ENCODE measurements at places on chromosomes 3 and 15.
A peak's percentile ranks its signal among the peaks of the same experiment; 100 is the strongest.

GRCh38 chr3:132205609-132206008 is 111.6 kb upstream of the ACP3 start:
- DNase-seq: no peak

DNA sequence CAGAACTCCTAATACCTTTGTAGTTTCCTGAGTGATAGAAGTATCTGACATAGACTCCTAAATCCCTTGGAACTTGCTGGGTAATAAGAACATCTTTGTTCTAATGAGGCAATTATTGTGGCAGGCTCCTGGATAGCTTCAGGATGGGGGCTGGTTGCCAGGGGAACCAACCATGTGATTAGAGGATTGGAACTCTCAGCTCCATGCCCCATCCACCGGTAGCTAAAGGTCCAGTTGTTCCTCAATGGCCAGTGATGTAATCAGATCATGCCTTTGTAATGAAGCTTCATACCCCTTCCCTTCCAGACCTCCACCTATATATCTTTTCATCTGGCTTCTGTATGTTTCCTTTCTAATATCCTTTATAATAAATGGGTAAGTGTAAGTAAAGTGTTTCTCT is 221.2 kb upstream of the ALCAM start:
- no peak for DNase-seq

GRCh38 chr3:124780356-124780755 is 50.1 kb downstream of the UMPS start:
- no peak for DNase-seq

GRCh38 chr3:100545371-100545770 is 53.0 kb downstream of the TMEM45A start:
- no peak for DNase-seq

- no peak for DNase-seq
Observed at GRCh38 chr3:123236902-123237301, 35.2 kb downstream of the SEC22A start.

- no peak for DNase-seq
Observed at GRCh38 chr15:100601617-100602063, 344 bp downstream of the LINS1 start.

DNA sequence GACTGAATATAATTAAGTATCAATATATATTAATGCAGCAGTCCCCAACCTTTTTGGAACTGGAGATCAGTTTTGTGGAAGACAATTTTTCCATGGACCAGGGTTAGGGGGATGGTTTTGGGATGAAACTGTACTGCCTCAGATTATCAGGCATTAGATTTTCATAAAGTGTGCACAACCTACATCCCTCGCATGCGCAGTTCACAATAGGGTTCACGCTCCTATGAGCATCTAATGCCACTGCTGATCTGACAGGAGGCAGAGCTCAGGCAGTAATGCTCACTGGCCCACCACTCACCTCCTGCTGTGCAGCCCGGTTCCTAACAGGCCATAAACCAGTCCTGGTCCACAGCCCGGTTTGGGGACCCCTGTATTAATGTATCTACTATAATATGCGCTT is 95.6 kb downstream of the ULK4 start:
- DNase-seq: no peak

DNA sequence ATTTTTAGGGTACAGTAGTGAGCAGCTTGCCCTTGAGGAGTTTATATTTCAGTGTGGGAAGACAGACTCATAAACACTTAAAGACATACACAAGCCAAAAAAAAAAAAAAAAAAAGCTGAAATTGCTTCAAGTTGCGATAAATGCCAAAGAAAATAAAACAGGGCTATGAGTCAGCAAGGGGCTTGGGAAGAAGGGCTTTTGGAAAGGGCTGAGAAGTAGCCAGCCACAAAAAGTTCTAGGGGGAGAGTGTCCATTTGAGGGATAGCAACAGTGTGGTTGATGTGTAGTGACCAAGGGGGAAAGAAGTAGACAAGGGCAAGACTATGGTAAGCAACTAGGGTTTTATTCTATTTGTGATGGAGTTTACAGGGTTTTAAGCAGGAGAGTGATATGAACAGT is 185.5 kb downstream of the ADAMTS9 start:
- no peak for DNase-seq

DNA sequence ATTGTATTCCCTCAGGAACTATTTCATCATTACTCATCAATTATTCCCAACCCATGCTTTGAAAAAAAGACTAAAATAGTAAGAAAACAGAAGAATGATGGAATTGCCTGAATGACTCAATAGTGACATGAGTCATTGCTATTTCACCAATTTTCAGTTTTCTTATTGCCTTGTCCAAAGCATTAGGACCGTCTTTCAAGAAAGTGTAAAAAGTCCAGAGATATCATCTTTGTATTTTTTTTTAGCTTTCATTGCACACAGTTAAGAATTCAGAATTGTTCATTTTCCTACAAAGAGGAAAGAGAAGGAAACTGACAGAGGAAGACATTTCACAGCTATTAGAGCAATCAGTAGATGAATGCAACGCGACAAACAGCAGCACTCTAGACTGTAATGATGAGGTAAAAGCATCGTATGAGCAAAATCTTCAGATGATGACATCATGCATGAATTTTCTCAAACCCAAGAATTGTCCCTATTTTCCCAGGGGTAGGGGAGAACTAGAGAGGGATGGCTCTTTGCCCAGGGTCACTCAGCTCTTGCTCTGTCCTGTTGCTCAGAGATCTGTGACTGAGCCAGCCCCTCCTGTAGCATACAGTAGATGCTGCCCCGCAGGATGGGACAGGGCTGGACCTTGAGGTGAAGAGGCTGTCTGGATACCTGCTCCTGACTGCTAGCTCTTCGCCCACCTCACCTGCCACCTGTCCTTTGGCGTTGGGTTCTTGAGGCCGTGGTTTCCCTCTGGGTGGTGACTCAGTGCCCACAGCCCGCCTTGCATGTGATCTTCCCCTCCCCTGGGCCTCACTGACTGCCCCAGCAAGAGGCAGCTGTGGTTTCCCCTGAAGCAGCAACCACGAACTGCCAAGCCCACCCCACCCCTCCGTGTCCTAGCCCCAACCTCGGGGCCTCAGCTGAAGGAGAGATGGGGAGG is 84.8 kb downstream of the PPCDC start:
- no peak for DNase-seq

DNA sequence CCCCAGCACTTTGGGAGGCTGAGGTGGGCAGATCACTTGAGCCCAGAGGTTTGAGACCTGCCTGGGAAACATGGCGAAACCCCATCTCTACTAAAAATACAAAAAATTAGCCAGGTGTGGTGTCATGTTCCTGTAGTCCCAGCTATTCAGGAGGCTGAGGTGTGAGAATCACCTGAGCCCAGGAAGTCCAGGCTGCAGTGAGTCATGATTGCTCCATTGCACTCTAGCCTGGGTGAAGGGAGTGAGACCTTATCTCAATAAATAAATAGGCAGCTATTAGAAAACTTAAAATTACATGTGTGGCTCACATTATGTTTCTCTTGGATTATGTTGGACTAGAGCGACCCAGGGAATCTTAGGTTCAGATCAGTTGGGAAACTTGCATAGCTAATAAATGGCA is 69.7 kb downstream of the RPLP1 start:
- DNase-seq: no peak

DNA sequence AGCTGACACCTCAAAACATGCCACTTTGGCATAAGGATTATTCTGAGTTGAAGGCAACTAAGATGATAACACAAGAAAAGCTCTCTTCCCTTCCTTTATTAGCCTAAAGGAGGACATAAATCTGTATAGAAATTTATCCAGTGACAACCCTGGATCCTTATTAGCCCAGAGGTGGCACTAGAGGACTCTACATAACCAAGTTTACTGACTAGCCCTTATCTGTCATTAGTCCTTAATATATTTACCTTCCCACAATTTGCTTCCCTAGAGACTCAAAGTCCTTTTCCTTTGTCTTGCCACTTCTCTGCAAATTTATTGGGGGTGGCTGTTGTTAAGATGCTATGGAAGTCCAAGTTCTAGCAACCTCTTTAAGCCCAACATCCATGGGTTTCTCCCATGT is 26.7 kb downstream of the CEP70 start:
- DNase-seq: no peak

DNA sequence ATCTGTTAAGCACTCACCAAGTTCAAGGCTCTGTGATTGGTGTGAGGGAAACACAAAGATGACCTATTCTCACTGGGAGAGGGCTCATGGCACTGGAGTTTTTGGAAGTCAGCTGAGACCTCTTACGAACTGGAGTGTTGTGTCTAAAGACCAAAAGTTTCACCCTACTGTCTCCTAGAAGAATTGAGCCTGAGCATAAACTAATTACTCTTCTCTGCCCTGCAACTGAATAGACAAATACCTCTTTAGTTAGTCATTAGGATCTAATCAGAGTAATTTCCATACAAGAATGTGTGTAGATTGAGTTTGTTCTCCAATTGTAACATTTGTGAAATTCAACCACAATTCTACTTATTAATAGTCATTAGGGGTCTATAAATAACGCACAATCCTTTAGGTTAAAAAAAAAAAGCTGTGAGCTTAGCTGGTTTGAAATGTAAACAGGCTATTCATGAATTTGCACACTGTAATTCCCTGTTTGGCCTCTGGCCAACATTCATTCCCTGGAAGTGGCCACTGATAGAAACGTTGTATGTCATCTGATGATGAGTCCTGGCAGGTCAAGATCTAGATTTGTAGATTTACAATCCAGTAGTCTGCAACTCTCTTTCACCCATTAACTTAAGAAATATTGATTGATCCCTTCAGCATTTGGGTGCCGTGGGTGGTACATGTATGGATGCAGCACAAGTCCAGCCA is 76.8 kb upstream of the SOX14 start:
- DNase-seq: no peak

GRCh38 chr3:16055606-16056211 is 118.8 kb upstream of the GALNT15 start:
- peak; percentile 20 for DNase-seq

DNA sequence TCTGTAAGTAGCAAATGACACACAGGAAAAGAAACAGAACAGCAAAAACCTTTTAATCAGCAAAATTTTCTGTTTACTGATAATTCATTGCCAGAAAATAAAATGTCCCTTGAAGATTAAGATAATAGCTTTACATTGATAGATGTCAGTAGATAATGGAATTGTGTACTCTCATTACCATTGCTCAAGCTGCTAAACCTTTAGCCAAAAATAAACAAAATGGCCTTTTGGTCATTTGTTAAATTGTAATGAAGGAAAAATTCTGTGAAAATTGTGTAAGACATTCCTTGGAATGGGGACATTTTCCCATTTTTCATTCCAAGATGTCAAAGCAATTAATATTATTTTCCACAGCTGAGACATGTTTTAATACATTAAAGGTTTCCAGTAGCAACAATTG is 189.8 kb downstream of the PLOD2 start:
- DNase-seq: peak; percentile 24

DNA sequence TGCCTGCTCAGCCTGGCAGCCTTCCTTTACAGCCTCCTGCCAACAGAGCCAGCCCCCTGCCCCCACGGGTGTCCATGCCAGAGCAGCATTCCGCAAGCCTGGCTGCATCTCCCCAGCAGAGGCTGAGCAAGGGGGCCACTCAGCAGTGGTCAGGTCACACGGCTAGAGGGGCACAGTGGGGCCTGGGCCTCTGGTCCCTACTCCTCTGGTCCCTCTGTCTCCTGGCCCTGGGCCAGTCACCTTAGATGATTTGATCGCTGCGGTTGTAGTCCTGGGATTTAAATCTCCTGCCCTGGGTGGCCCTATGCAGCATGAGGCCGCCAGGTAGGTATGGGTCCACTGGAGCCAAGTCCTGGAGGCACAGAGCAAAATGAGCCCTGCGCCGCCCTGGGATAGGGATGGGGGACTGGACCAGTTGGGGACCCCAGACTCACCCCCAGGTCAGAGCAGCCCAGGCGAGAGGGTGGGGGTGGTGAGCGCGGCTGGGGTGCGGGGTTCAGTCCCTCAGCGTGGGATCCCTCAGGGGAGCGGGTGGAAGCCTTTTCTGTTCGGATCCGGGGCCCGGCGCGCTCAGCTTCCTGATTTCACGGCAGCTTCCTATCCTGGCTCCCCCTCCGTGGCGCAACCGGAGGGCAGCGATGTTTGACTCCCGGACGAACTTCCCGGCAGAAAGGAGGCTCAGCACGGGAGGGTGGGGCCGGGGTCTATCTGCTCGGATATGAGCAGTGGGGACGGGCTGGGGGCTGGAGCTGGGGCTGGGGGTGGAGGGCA is at the start of gene ZBTB47:
Gene ZBTB47, plus strand, starts transcription at position 138 of the 771 bp plus-strand sequence. CDS start 4,659 bp downstream, outside the sequence.
- DNase-seq: peak; percentile 23

GRCh38 chr3:122325769-122326168 is 721 bp downstream of the CSTA start:
- DNase-seq: no peak

GRCh38 chr3:144629381-144629780 is 657.8 kb downstream of the DIPK2A start:
- DNase-seq: no peak

GRCh38 chr3:67576441-67576840 is 78.0 kb downstream of the SUCLG2 start:
- DNase-seq: no peak

- no peak for DNase-seq
Observed at GRCh38 chr3:131221731-131222130, 159.8 kb upstream of the NUDT16 start.

GRCh38 chr3:157129803-157130466 is 30.0 kb downstream of the CCNL1 start:
- DNase-seq: no peak

GRCh38 chr3:175702956-175703355 is 843.8 kb downstream of the NAALADL2 start:
- no peak for DNase-seq

- DNase-seq: no peak
Observed at GRCh38 chr3:186167646-186168395, 58.9 kb upstream of the ETV5 start.

DNA sequence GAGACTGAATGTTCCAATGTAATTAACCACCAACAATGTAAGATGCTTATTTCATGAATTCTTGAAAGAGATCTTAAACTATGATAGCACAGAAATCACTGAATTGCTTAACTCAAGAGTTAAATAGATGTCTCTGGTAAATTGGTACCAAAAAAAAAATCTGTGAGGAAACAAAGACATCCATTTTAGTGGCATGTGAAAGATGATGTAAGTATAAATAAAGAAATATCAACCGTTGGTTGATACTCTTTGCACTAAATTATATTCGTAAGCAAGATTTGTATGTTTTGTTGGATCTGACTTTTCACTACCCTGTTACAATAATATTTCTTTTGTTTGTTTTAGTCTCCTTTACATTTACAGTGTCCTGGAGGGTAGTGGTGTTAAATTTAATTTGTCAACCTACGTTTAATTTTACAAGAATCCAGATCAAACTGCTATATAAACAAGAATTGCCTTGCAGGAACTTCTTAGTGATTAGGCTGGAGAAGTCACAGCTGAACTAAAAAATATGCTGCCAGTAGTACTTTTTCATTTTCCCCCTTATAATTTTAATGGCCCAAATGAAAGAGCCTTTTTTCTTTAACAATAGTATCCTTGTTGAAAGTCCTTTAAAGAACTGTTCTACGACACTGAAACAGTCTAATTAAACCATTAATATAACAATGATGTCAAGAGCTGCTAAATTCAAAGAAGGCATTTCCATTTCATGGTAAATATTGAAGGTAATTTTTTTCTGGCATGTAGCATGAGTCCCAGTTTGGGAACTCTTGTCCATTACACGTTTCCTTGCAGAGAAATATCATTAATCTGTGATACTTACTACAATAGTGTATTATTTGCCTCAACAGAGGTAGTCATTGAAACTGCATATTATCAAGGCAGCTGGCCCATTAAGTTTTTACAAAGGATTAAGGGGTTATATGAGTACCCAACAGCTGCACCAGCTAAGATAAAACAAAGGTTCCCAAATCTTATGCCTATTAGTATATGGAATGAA is 109.6 kb upstream of the PHLDB2 start:
- DNase-seq: no peak

Measured in right lung (tissue), 10 donors.